ENCODE measurements at places on chromosomes 1 and 21.
A peak's percentile ranks its signal among the peaks of the same experiment; 100 is the strongest.

- peak; percentile 92 for DNase-seq
These were observed 53.3 kb upstream of the SYT14 start for GRCh38 chr1:209884665-209885117.

GRCh38 chr1:42992054-42992571 lies 33.4 kb upstream of the SLC2A1 start:
- no peak for DNase-seq

DNA sequence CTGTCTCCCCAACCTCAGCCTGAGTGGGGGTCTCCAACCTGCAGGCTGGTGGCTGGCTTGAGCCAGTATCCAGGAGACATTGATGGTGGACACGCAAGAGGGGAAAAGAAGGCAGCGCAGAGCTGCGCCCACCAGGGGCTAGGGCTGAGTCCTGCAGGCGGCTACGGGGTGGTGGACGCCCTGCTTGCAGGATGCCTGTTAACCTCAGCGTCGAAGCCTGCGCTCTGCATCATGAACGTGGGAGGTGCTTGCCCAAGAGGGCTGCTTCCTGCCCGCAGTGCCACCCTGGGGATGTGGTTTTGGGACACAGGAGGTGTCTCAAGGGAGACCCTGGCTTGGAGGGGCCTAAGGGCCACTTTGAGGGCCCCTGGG lies 11.6 kb downstream of the CFAP410 start:
- DNase-seq: no peak

GRCh38 chr21:44763050-44763378 lies 38.6 kb downstream of the UBE2G2 start:
- no peak for DNase-seq

- DNase-seq: no peak
These were observed 123.6 kb downstream of the DTL start for GRCh38 chr1:212158912-212159796.

GRCh38 chr1:179369751-179370341 lies 4.1 kb downstream of the AXDND1 start:
- DNase-seq: peak; percentile 76

DNA sequence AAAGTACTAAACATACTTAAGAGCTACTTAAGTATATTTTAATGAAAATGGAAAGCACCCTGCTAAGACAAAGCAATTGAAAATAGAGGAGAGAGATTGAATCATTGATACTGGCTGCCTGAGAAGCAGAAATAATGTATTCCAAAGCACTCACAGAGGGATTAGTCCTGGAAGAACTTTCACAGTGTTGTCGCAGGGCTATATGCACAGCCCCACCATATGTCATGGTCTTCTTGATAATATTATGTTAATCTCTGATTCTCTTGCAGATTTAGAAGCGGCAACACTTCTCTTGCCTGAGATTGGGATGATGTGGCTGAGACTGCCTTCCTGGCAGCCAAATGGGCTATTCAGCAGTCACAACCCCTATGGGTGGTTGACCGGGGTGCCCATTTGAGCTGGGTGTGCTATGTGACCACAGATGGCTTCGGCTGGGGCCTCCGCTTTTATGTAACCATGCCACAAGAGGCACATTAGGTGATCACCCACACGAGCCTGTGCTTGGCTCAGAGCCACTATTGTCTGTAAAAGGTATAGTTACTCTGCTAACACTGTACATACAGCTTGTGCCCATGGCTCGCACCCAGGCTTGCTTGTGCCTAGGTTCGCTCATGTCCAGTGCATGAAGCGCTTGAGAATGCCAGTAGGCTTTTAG lies 152.2 kb upstream of the SGIP1 start:
- DNase-seq: no peak

DNA sequence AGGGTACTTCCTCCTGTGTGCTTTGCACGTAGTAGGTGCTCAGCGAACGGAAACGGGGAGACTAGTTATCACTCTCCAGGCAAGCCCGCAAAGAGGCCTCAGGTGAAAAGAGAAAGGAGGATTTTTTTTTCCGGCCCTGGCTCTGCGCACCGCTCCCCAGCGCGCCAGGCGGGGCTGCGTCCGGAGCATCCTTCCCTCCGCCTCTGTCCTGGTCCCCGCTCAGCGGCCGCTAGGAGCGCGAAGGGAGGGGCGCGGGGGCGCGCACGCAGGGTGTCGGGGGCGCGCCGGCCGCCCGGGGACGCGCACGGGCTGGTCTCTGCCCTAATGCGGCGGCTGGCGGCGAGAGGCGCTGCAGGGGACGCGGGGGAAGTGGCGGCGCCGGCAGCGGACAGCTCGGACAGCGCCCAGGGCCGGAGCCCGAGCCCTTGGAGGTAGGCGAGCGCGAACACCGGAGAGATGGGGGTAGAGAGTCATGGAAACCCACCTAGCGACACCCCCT lies 42.3 kb upstream of the NFASC start:
- peak; percentile 61 for DNase-seq

- DNase-seq: no peak
These were observed 68.7 kb downstream of the DEGS1 start for GRCh38 chr1:224251741-224252146.

- DNase-seq: no peak
These were observed 27.3 kb upstream of the LSS start for GRCh38 chr21:46255758-46256337.

- no peak for DNase-seq
These were observed 376 bp downstream of the AVPR1B start for GRCh38 chr1:206116873-206117150.

GRCh38 chr1:67626861-67627235 lies 58.2 kb upstream of the GADD45A start:
- DNase-seq: no peak

- no peak for DNase-seq
These were observed 6.8 kb upstream of the EFHD2 start for GRCh38 chr1:15402809-15403450.

DNA sequence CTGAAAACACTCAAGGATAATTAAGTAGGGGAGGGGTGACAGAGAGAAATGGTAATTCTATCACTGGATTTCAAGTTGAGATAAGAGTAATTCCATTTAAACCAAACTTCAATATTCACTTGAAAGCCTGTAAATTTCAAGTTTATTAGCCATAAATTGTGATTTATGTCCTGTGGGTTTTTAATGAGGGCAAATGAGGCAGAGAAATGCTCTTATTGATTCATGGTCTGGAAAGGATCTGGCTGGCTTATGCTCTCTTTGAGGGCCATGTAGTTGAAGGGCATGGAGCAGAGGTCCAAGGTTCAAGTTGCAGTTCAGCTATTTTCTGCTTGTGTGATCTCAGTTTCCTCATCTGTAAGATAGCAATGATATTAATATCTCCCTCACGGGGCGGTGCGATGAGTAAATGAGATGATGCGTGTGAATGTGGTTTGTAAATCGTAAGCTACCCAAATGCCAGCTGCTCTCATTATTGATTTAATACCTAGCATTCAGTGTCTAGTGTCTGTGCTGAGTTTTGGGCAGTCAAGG lies 12.3 kb downstream of the OLFML3 start:
- peak; percentile 43 for DNase-seq

DNA sequence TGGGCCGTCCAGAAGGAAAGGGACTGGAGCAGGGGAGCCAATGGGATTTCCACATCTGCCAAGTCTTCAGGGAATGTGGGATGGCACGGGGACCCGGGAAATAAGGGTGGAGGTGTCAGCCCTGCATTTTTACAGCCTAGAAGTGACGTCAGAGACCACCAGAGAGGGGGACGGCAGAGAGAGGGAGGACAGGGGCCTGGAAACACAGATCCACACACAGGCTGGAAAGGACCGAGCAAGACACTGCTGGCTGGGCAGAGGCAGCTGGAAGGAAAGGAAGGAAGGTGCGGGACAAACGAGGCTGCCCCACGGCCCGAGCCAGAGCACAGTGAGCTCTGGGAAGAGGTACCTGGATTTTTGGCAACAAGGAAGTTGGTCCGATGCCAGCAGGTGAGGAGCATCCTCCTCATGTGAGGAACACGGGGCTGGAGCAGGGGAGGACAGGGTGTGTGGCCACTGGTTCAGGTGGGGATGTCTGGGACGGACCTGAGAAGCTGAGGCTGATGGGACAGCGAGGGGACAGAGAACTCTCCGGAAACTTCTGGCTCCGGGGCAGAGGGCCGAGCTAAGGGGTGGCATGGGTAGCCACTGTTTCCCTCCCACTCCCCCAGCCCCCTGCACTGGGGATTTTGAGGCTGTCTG lies 138.3 kb downstream of the PGBD5 start:
- no peak for DNase-seq
